ENCODE measurements at places on chromosomes 2 and 18.

GRCh38 chr18:74748809-74749208, 151.1 kb downstream of the ZNF407 start:
- DNase-seq: no peak

DNA sequence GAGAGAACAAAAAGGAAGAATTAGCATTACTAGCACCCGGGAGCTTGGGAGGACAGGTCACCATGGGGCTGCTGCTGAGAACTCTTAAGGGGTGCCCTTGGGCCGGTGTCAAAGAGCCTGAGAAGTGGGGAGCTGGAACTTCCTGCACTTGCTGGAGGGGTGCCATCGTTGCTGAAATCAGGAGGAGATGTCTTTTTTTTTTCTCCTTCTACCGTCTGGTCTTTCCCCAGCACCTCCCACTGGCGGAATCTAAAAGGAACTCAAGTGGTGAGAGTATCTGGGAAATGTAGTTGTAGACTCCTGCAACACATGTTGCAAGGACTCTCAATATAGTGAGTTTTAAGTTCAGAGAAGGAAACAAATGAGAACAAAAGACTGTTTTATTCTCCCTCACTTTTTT, 6.1 kb upstream of the AMMECR1L start:
- DNase-seq: no peak

GRCh38 chr2:201698588-201699226, at the start of gene MPP4:
Gene MPP4 (minus strand): TSS chr2:201698644. CDS start chr2:201693954, 4,690 bp downstream.
- DNase-seq: no peak

GRCh38 chr2:41967476-41968181, 80.2 kb upstream of the PKDCC start:
- no peak for DNase-seq

DNA sequence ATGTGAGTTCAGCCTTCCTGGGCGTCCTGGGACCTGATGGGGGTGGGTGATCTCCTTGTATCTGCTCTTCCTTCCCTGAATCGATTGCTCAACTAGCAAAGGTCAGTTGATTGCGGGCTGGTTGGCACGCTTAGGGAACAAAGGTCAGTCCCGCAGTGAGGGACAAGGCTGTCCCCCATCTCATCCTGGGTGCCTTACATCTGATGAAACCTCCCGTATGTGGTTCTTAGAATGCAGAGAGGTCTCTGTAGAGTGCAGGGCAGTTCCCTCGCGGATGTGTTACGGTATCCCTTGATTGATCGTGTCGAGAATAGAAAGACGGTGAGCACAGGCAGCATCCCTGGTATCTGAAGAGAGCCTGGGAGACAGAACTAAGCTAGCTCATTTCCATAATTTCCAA, 56.4 kb upstream of the RBM44 start:
- DNase-seq: no peak

- DNase-seq: no peak
Measured at GRCh38 chr18:48300463-48300961, 108.7 kb downstream of the ZBTB7C start.

GRCh38 chr2:4753721-4754120, 938.5 kb upstream of the SOX11 start:
- no peak for DNase-seq

GRCh38 chr2:132588576-132588975, 81.4 kb downstream of the LYPD1 start:
- DNase-seq: no peak

DNA sequence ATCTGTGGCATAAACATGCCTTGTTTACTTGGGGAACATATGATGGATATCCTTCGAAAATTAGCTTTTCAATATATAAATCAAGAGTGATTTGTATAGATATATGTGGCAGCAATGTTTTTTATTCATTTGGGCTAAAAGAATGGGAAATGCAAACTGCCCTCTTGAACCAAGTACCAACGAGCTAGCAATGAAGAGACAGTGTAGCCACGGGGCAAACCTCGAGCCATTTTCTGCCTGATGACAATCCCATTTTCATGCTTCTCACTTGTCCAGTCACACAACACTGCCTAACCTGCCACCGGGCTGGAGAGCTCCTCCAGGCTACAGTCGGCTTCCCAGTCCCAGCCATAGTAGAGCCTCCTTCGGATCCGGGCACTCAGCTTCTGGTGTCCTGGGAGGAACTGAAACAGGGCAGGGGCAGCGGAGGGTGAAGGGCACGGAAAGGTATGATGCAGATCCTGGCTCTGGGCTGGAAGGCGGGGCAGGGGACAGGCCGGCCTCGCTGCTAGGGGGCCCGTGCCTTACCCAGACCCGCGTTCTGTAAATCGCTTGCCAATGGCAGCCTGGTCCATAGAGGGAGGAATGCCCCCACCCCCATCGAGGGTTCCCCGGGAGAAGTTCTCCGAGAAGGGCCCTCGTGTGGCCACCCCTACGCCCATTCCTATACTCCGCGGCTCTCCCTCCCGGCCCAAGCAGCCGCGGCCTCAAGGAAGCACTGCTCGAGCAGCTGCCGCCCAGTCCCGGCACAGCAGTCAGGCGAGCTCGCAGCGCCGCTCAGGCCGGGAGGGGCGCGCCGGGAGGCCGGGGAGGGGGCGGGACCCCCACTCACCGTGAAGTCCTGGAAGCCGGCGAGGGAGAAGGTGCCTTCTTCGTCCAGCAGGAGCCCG, 552 bp downstream of the CNPPD1 start:
- DNase-seq: no peak

DNA sequence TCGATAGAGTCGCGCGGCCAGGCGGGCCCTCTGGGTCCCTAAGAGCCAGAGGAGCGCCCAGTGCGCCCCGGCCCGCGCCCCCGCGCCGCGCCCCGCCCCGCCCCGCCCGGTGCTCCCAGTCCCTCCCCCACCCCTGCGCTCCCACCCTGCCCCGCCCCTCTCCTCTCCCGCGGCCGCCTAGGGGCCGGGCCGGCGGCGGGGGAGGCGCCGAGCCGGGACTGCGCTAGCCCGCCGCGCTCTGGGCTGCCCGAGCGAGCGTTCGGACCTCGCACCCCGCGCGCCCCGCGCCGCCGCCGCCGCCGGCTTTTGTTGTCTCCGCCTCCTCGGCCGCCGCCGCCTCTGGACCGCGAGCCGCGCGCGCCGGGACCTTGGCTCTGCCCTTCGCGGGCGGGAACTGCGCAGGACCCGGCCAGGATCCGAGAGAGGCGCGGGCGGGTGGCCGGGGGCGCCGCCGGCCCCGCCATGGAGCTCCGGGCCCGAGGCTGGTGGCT, at the start of gene GPC1:
Gene GPC1 (plus strand): TSS at position 207 of the 491 bp plus-strand sequence. CDS start 256 bp downstream, at position 463.
- no peak for DNase-seq

GRCh38 chr2:234580686-234581085, 83.8 kb upstream of the ARL4C start:
- no peak for DNase-seq

- no peak for DNase-seq
Measured at GRCh38 chr18:37762076-37762621, 196.6 kb upstream of the CELF4 start.

DNA sequence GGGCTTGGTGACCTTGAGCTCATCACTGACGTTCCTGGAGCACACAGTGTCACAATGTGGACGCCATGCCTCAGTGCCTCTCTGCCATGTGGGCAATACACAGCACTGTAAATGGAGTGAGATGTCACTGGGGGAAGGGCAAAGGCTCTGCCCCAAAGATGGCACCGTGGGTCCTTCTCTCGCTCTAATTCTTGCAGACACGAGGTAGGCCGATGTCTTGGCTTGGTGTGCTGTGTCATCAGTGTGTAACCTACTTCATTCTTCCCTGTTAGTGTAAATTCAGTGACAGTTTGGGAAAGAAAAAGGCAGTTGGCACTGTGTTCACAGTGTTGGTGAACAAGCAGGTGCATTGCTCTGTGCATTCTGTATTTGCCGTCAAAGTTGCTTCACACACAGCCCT, 309.3 kb upstream of the MYT1L start:
- DNase-seq: no peak

DNA sequence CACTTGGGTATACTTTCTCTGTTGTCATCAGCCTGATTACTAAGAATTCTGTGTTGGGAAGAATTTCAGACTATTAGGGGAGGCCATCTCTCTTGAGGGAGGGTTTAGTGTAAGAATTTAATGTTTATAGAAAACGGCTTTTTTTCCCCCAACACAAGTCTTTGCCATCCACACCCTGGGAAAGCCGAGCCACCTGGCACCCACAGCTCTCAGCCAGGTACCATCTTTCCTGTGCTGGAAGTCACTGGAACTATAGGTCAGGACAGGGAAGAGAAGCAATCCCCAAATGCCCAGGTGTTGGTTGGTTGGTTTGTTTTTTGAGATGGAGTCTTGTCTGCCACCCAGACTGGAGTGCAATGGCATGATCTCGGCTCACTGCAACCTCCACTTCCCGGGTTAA, 155.1 kb downstream of the SMAD7 start:
- no peak for DNase-seq

- no peak for DNase-seq
Measured at GRCh38 chr2:42843131-42843530, 50.7 kb upstream of the HAAO start.

- no peak for DNase-seq
Measured at GRCh38 chr2:53802617-53803151, 15.8 kb downstream of the ERLEC1 start.

- DNase-seq: no peak
Measured at GRCh38 chr2:240023792-240024191, 1.4 kb downstream of the NDUFA10 start.

DNA sequence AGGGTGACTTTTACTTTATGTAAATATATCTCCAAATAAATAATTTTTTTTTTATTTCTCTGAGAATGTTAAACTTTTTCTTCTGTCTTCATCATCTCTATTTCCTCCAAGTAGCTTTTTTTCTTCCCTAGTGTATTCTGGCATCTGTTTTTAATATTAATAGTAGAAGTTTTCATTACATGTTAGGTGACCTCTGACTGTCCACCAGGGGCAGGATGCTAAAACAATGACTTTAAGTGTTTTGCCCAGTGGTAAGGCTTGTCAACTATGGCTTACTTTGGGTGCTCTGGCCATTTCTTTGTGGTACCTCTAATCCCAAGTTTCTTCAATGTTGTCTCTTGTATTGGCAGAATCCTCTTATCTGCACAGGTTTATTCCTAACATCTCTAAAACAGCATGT, 127.1 kb downstream of the SRBD1 start:
- DNase-seq: no peak

- DNase-seq: no peak
Measured at GRCh38 chr2:16214861-16215260, 274.5 kb downstream of the MYCN start.

DNA sequence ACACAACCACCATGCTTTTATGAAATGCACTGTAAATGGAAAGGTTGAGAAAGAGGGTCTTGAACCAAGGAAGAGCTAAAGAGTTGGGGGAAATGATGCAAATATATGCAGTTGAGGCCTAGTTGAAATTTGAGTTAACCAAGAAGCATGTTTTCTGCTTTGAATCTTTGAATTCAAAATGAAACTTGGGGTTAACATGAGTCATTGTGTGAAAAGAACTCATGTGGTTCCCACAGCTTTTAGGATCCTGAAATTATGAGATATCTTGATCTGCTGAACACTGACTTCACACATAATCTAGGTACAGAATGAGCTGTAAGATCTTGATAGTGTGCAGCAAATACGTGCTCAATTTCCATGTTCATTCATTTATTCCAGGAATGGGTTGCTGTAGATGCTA, 422.9 kb upstream of the TRIB2 start:
- DNase-seq: no peak

- DNase-seq: no peak
Measured at GRCh38 chr18:27750014-27750413, 426.9 kb downstream of the CDH2 start.

GRCh38 chr2:231457101-231457500, 7.2 kb downstream of the NCL start:
- no peak for DNase-seq

GRCh38 chr18:27785815-27786471, 391.0 kb downstream of the CDH2 start:
- DNase-seq: peak; percentile 22

DNA sequence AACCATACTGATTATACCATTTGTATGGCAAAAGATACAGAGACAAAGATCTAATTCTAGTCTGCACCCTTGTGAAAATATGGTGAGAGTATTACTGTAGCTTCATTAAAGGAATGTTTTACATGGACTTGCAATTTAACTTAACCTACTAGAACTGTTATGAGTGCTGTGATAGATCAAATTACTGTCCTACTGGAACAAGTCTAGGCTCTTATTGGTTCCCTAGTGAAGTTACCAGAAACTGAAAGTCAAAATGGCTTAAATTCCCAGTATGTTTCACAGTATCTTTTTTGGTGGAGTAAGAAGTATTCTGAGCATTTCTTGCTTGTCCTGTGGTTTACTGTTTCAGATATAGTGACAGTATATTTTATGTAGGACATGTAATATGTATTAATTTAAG, 3.8 kb upstream of the TBR1 start:
- DNase-seq: no peak

DNA sequence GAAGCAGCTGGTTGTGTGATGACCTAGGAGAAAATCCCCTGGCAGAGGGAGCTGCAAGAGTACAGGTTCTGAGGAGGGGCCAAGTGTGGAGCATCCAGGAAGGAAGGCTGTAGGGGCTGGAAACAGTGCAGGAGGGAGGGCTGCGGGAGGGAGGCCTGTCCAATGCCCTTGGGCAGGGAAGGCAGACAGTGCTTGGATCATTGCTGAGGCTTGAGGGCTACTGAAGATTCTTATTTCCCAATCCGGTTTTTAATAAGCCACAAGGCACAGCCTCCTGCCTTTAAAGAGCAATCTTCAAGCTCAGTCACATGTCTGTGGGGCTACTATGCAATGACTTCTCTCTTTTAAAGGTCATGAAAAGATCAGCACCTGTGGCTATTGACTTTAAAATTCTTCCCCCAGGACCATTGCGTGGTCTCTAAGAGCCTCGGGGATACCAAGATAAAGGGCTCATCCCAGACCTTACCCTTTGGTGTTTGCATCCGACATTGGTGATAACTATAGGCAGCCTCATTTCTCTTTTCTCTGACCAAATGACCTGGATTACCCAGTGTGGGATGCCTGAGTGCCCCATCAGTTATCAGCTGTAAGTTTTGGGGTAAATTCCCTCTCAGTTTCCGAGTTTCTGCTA, 149.6 kb downstream of the DOCK10 start:
- no peak for DNase-seq

- DNase-seq: no peak
Measured at GRCh38 chr18:37270038-37270665, 295.4 kb downstream of the CELF4 start.

DNA sequence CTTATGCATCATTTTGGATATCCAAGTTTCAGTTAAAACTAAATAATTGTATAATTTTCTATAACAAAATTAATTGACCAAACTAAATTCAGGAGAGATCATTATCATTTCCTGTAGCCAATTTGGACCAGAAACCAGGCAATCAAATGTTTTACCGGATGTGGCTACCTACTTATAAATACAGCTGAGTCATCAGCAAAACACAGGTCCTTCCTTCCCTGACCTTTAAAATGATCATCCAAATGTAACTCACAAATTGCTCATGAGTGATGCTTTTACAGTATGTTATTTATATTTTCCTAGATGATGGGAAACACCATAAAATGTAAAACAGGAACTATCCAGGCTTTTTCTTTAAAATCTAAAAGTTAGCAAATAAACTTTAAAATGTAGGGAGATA, 133.7 kb downstream of the CBLN2 start:
- DNase-seq: no peak
